ENCODE measurements at places on chromosomes 6 and 20. TPM values are rescaled to one million over a fixed set of nuclear protein-coding genes. Genes with fewer than 3 reads are reported as not detected.

- peaks cover 4% of the 10 kb centered on the region for H3K4me1 ChIP-seq
- DNase-seq: no peak
- H3K36me3 ChIP-seq: no peaks in the 10 kb centered on the region
- no peak overlapping the region for H3K4me3 ChIP-seq
These were observed 165.1 kb downstream of the GJA1 start for GRCh38 chr6:121600389-121601168.

DNA sequence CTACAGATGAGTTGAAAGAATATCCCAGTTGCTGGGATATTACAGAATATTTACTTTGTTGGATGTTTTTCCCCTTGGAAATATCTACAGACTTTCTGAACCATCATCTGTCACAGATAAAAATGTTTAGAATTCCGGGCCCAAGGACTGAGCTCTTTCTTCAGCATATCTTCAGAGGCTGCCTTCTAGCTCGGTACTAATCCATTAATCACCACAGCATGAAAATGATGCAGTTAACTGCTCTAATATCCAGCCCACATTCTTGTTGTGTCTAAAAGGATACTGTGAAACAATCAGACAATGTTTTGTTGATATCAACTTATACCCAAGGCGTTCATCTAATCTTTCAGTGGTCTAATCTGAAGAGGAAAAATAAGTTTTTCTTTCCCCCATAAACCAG is 247.4 kb downstream of the TBC1D32 start:
- no peaks in the 10 kb centered on the region for H3K36me3 ChIP-seq
- no peak for DNase-seq
- no peak overlapping the region for H3K4me3 ChIP-seq

DNA sequence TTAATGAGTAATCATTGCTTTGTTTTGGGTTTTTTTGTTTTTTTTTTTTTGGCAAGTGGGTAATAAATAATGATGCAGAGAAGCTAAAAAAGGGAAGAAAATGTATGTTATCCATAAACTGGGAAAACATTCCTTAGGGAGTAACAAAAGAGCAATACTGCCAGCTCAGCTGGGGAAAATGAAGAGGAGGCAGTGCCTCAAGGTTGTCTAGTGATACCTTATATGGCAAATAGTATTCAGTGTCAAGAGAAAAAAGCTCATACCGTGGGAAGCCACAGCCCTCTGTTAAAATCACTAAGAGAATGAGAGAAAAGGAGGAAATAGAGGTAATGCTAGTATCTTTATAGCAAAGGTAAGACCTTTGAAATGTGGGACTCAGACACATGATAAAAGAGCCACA is 47.1 kb upstream of the SMLR1 start:
- peaks cover 21% of the 10 kb centered on the region for H3K4me1 ChIP-seq
- no peak overlapping the region for H3K27ac ChIP-seq
- H3K4me3 ChIP-seq: no peak overlapping the region
- no peak for DNase-seq
- H3K27me3 ChIP-seq: no peaks in the 10 kb centered on the region

Gene TAF8
- 16.3 TPM for total RNA-seq

GRCh38 chr6:156175433-156175832 is 601.7 kb upstream of the ARID1B start:
- H3K36me3 ChIP-seq: no peaks in the 10 kb centered on the region
- H3K27me3 ChIP-seq: no peaks in the 10 kb centered on the region
- DNase-seq: no peak
- H3K27ac ChIP-seq: no peak overlapping the region

DNA sequence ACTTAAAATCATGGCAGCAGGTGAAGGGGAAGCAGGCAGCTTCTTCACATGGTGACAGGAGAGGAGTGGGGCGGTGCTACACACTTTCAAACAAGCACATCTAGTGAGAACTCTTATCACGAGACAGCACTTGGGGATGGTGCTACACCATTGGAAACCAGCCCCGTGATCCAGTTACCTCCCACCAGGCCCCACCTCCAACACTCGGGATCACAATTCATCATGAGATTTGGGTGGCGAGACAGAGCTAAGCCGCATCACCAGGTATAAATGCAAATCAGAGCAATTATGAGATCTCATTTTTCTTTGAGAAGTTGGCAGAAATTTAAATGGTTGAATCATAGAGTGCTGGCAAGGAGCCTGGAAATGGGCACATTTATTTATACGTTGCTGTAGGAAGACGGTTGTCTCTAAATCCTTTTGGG is 31.4 kb downstream of the IGF2R start:
- H3K27ac ChIP-seq: no peak overlapping the region
- peaks cover 2% of the 10 kb centered on the region for H3K36me3 ChIP-seq
- H3K4me1 ChIP-seq: peaks cover 3% of the 10 kb centered on the region
- no peak overlapping the region for H3K4me3 ChIP-seq
- DNase-seq: no peak

Gene EYS
- under 0.01 TPM for total RNA-seq

Gene TRIM15
- not detected for total RNA-seq

Gene SPATS1
- not detected for total RNA-seq

GRCh38 chr6:168414336-168415097 is 26.5 kb upstream of the SMOC2 start:
- peak; percentile 78 for DNase-seq
- H3K27me3 ChIP-seq: no peaks in the 10 kb centered on the region
- no peaks in the 10 kb centered on the region for H3K36me3 ChIP-seq
- no peaks in the 10 kb centered on the region for H3K4me1 ChIP-seq
- H3K4me3 ChIP-seq: no peak overlapping the region

DNA sequence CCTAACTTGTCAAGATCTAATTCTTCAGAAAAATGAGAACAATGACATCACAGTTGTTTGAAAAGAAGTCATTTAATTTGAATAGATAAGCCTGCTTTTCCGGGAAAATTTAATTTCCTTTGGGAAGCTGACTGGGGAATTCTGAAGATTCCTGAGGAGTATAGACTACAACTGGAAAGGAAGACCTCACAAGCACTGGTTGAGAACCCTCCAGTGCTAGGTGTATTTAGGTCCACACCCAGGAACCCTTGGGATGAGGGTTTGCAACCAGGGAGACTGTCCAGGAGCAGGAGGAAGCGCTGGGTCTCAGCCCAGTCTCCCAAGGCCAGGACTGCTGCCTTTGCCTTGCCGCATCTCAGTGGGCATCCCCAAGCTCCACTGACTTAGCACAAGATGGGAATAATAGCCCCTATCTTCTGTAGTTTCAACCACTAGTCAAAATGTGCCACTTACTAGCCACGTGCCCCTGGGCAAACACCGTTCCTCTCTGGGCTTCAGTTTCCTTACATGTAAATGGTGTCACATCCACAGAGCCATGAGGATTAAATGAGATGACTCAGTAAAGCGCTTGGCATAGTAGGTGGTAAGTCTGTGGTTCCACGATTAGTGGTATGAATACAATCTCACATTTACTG is 6.9 kb upstream of the CD93 start:
- H3K4me3 ChIP-seq: no peak overlapping the region
- peaks cover 3% of the 10 kb centered on the region for H3K4me1 ChIP-seq
- no peak for DNase-seq
- H3K27ac ChIP-seq: no peak overlapping the region

DNA sequence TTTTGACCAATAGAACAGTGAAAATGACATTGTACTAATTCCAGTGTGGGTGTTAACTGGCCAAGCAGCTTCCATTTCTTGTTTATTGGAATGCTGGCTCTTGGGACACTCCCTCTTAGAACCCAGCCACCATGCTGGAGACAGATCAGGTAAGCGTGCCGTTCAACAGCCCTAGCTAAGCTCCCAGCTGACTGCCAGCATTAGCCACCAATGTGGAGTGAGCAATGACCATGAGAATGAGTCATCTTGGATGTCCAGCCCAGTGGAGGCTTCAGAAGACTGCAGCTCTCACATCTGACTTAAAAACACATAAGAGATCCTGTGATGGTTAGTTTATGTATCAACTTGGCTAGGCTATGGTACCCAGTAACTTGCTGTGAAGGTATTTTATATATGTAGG is 3.0 kb upstream of the LINC00237 start:
- H3K27ac ChIP-seq: no peak overlapping the region
- no peak overlapping the region for H3K4me3 ChIP-seq
- H3K4me1 ChIP-seq: no peaks in the 10 kb centered on the region
- H3K36me3 ChIP-seq: no peaks in the 10 kb centered on the region
- H3K27me3 ChIP-seq: peaks cover 50% of the 10 kb centered on the region

DNA sequence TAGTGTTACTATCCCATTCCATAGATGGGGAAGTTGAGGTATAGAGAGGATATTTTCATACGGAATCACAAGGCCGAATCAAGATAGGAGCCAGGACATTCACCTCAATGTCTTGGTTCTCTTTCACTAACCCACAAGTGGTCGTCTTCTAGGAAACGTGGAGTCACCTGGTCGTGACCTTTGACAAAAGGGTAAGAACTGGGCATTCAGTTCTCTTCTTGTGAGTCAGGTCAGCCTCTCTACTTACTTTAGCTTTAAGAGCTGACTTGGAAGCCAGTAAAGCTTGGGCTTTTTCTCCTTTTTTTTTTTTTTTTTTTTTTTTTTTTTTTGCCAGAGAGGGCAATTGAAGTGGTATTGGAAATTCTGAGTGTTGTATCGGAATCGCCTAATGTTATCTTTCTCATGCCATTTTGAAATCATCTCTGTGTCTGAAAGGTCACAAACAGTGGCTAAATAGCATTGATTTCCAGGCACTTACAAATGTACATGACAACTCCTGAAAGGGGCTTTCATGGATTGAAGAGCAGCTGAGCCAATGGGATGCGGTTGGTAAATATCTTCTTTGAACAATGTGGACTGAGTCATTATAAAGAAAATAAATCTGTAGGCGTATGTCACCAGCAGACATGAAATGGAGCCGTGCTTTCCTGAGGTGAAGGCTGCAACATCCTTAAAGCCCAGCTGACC is 356.9 kb downstream of the KIF16B start:
- H3K4me3 ChIP-seq: no peak overlapping the region
- no peaks in the 10 kb centered on the region for H3K27me3 ChIP-seq
- H3K4me1 ChIP-seq: no peaks in the 10 kb centered on the region
- H3K27ac ChIP-seq: no peak overlapping the region
- H3K36me3 ChIP-seq: no peaks in the 10 kb centered on the region
- DNase-seq: no peak

Gene EPPIN
- total RNA-seq: not detected

DNA sequence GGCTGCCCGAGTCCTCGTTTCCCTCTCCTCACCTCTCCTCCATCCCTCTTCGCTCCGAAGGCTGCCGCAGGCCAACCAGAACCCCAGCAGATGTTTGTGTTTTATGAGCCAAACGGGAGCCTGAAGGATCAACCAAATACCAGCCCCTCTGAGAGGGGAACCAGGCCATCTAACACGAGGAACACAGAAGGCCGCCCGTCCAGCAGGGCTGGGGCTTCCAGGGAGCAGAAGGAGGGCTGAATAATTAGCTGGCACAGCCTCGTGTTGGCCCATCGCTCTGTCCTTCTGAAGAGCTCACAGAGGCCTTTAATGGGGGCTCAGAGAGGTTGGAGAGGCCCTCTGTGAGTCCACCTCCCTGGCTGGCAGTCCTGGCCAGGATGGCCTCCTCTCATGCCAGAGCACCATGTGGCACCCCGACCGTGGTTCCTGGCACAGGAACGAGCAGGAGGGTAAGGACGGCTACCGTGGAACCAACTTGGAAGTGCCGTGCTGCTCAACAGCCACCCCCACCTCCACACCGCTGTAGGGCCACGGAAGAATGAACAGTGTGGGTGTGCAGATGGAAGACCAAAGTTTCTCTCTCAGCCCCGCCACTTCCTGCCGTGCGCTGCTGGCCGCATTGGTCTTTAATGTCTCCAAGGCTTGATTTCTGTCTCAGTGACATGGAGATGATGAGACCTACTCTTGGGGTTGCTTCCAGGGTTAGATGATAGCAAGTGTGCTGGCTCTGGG is 155.2 kb downstream of the SCML4 start:
- no peaks in the 10 kb centered on the region for H3K27me3 ChIP-seq
- DNase-seq: no peak
- H3K36me3 ChIP-seq: no peaks in the 10 kb centered on the region

DNA sequence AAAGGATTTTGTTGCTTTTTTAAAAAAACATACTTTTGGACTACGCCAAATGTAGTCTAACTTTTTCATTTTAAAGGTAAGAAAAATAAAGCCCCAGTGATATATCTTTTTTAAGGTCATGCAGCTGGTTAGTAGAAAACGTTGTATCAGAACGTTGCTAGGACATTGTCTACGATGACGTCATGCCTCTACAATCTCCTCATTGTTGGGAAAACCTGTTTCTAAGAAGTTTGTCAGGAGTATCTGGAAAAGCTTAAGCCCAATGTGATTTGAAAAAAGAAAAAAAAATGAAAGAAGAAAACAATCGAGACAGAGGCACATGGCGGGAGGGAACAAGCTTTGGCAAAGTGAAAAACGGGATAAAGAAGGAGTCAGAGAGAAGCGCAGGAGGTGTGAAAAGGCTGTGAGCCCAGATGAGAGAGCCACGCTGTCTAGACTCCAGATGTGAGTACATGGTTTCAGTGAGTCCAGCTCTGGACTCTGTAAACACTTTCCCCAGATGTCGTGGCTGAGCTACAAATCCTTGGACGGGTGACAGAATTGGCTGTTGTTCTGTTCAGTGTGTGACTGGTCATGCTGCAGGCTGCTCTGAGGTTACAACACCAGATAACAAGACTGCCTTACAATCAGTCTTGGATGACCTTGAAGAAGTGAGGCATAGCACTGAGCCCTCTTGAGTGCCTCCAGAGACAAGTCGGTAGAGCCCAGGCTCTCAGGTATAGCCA is 656.7 kb upstream of the ID4 start:
- DNase-seq: no peak
- no peak overlapping the region for H3K4me3 ChIP-seq
- no peaks in the 10 kb centered on the region for H3K27me3 ChIP-seq
- no peaks in the 10 kb centered on the region for H3K36me3 ChIP-seq

GRCh38 chr20:21048841-21049273 is 57.3 kb downstream of the LINC00237 start:
- H3K27ac ChIP-seq: no peak overlapping the region
- no peak overlapping the region for H3K4me3 ChIP-seq
- H3K27me3 ChIP-seq: no peaks in the 10 kb centered on the region
- no peaks in the 10 kb centered on the region for H3K36me3 ChIP-seq
- DNase-seq: peak; percentile 54

DNA sequence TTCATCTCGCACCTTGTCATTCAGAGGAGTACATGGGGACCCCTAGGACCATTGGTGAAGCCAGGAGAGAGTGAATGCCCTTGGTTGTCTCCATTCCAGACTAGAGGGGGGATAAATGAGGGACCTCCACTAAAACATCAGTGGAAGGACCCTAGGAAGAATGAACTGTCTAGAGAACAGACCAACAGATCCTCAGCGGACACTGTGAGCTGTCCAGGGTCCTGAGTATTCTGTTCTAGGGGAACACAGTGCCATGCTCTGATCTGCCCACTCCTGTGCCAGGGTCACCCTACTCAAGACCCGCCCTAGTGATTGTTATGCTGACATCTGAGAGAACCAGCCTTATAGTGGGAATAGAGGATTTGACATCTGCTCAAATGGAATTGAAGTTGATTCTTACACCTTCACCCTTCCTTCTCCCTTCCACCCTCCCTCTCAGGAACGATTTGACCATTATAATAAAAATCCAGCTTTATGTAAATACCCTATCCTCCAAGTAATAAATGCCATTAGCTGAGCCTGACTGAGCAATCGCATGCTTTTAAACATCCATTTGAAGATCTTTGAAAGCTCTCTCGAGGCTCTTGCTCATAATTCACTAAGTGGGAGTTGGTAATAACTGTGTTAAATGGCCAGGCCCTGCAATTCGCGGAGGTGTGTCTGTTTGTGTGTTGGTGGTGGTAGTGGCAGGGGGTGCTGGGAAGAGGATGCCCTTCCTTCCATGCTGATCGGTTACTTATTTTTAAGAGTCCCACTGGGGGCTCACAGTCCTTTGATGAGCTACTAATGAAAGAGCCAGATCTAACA is 43.6 kb upstream of the SLC32A1 start:
- no peaks in the 10 kb centered on the region for H3K4me1 ChIP-seq
- H3K36me3 ChIP-seq: no peaks in the 10 kb centered on the region
- no peak overlapping the region for H3K27ac ChIP-seq
